ENCODE measurements at places on chromosomes 16 and 17. TPM values are rescaled to one million over a fixed set of nuclear protein-coding genes. Genes with fewer than 3 reads are reported as not detected.

The ABCC6 gene
- 0.08 TPM for total RNA-seq

DNA sequence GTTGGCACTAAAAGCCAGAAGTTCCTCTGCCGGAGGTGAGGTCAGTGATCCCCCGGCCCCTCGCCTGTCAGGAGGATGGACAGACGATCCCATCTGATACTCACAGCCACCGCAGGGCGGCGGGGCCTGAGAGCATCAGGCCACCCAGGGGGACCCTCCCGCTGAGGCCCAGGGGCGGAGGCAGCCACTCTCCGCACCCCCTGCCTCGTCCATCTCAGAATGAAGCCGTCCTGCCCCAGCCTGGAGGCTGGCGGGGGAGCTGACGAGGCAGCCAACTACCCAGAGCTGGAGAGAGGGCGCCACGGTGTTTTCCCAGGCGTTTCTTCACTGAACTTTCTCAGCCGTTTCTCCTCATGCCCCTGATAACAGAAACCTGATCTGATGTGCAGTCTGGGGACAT is 22.6 kb downstream of the TPSD1 start:
- no peak for ATAC-seq

GRCh38 chr17:64749306-64749705 is 87.2 kb upstream of the SMURF2 start:
- ATAC-seq, result no peak

GRCh38 chr17:35001549-35001948 is 21.2 kb downstream of the LIG3 start:
- no peak for ATAC-seq

The GPR142 gene
- total RNA-seq, result not detected

GRCh38 chr16:57021757-57022156 is 32.4 kb downstream of the NLRC5 start:
- no peak for ATAC-seq
